Retina (tissue), 1 donor: ENCODE measurements at places on chromosomes 13 and 19.

DNA sequence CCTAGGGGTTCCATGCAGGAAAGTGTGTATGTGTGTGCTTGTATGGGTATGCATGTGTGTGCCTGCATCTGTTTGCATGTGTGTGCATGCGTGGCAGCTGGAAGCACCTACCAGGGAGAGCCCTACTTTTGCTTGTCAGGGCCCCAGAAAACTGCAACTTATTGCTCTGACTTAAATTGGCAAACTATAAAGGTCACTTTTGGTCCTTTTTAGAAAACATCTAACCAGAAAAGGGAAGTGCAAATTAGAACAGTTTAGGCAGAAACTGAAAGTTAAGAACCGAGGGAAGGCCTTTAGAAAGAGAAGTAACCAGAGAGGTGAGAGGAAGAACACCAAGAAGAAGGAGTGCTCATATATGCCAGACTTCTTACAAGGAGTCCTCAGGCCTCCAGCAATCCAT is 32.5 kb downstream of the DLEU7 start:
- no peak for DNase-seq

DNA sequence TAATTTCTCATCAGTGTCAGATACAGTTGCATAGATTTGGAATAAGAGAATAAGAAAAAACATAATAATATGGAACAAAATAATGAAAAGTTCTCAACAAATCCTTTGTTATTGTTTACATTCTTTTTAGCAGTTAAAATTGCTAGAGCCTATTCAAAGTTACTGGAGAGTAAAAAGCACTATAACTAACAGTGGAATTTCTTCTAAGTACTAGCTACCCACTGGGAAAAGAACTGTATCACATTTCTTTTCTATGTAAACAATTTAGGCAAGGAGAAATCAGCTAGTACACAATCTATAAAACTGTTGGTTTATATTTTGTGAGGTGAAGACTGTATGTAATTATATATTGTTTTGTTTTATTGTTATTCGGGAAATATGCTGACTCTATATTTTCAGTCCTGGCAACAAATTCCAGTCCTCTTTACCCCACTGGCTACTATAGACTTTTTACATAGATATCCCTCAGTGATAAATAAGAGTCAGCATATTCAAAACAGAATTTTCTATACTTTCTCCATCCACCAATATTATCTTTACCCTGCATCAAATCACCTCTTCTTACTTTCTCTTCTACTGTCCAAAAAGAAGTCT is 222.0 kb downstream of the PCDH9 start:
- no peak for DNase-seq

GRCh38 chr13:26220575-26220974 is 1.5 kb downstream of the RNF6 start:
- DNase-seq, result no peak

DNA sequence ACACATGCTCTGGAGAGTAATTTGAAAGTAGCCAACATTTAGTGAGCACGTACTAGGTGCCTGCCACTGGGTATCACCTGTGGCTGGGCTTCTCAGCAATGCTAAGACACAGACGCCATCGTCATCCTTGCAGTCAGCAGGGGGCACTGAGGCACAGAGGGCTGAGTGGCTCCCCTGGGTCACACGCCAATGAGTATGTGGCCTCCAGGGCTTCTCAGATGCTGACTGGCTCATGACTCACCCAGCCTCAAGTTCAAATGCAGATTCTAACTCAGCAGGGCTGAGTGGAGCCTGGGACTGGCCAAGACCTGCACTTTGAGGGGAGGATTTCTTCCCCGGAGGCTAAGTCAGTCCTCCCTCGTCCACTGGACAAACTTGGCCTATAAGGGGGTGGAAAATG is 115.1 kb upstream of the CACNA1A start:
- DNase-seq, result no peak

DNA sequence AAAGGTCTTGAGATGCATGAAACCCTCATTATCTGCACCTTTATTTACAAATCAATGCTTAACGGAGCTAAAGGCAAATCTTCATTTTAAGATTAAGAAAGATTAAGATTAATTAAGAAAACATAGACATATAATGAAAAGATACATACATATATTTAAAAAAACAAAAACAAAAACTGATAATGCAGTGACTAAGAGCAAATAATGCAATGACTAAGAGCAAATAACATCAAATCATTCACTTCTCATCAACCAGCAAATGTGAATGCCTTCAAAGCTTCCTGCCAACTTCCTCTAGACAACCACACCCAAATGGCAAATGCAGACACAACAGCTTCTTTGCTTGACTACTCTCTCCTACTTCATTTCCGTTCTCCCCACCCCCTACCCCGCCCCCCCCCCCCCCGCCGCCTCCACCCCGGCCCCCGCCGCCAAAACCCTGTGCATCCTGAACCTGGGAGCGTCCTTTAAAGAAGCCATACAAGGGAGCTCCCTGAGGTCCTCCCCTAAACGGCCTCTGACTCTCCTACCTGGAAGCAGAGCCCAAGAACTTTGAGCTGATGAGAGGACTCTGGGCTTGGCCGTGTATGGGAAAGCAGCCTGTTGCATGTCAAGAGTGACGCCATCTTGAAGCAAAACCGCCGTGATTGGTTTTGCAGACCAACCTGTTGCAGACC is 24.5 kb downstream of the TEX101 start:
- no peak for DNase-seq

GRCh38 chr19:46181388-46181779 is 33.3 kb downstream of the IGFL2 start:
- DNase-seq, result no peak

DNA sequence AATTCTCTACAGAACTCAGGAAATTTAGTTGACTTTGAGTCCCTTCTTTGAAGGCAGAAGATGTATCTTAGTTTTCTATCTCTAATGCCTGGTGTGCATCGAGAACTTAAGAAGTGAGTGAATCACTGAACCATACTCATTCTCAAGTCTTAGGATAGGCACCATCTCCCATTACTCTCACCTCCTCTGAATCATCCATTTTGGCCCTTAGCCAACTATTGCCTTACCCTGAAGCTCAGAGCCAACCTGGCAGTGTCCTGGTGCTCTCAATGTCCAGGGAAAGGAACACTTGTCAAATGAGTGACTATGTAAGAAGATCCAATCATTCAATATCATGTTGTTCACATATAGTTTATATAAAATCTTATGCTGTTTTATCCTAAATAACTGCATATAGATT is 146.6 kb downstream of the RGCC start:
- DNase-seq, result no peak

- DNase-seq, result peak; percentile 49
Measured at GRCh38 chr13:95540888-95541287, 11.6 kb upstream of the CLDN10 start.

DNA sequence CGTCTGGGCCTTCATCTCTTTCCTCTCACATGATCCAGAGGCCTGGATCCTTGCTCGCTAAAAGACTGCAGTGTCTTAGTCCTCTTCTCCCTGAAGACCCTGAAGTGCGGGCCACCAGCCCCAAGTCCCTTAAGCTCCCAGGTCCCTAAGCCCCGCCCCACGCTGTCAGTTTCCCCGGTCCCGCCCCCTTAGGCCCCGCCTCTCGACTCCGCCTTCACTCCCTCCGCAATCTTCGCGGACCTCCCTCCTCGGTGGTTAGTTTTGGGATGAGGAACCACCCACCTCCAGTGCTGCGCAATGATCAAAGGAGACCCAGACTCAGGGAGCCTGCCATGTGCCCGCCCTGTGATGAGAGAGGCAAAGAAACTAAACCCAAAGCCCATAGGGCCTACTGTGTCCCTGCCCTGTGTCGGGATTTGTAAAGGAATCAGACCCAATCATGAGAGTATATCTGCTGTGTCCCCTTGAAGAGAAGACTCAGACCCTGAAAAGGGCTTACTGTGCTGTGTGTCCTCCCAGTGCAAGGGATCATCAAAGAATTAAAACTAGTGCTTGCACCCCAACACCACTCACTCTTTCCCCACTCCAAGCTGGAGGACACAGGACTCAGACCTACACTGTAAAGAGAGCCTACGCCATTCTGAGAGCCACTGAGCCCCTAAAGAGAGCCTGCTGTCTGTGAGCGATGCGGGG is 3.0 kb upstream of the COX6B1 start:
- peak; percentile 9 for DNase-seq

DNA sequence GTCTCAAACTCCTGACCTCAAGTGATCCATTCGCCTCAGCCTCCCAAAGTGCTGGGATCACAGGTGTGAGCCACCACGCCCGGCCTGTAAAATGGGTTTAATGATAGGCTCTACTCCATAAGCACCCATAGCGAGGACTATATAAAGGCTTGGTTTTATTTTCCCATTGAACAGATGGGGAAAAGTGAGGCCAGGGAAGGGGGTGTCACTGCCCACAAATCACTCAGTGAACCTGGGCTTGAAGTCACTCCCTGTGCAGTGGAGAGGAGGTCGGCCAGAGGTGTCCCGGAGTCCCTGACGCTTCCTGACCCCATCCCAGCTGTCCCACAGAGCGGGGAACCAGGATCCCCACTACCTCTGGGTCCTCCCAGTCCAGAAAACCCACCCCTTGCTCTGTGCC is 14.9 kb downstream of the TLE2 start:
- no peak for DNase-seq

DNA sequence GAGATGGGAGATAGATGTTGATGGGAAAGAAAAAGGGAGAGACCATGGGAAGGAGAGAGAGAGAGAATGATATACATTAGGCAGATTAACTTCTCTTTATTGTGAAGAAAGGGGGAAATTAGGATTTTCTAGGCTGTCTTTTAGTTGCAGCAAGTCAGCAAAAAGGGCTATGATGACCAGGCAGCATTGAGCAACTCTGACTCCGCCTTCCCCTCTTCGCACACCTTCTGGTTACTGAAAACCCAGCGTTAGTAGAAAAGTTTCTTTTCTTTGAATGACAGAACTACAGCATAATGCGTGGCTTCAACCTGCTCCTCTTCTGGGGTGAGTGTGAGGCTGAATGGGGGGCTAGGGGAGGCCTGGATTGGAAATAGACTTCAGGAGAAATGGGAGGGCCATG is at the start of gene ADGRE1:
Gene ADGRE1, plus strand, starts transcription at position 264 of the 400 bp plus-strand sequence. Its CDS starts 30 bp downstream, at position 294.
- DNase-seq, result no peak

DNA sequence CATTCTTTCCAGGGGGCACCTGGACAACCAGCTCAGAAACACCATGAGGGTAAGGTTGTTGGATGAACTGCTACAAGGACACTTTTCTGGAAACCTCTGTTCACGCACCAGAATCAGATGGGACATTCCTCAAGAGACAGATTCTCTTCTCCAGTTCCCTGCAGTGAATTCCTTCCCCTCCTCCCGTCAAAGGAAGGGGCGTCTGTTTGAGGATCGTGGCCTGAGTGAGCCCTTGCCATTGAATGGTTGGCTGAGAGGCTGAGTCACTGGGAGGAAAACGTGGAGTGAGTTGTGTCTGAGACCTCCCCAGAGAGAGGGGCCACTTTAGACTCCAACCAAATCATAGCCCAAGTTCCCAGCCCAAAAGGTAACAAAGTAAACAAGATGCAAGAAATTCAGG is 79.4 kb upstream of the ZNF507 start:
- DNase-seq, result no peak

GRCh38 chr13:49064476-49064875 is 88.8 kb downstream of the FNDC3A start:
- no peak for DNase-seq

DNA sequence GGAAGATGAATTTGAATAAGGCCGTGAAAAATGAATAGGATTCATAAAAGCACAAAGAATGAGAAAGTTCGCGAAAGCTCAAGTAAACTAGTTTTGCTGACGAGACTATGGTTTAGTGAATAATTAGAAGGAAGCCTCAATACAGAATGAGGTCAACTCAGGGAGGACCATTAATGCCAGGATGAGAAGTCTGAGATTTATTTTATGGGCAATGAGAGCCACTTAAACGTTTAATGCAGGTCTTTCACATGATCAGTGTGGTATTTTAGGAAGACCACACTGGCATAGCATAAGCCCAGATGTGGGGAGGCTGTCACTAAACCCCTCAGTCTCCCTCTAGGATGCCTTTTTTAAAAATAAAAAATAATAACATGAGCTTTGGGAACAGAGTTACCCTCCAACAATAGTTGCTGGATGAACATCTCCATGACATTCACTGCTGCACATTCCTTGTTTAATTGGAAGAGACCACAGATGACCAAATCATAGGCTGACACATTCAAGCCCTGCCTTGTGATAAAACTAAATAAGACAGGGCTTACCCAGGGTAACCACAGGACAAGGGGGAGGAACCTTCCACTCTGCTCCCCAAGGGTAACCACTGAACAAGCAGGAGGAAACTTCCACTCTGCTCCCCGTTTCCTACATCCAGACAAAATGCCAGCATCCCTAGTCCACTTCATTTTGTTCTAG is 43.6 kb upstream of the LSM14A start:
- DNase-seq, result no peak

DNA sequence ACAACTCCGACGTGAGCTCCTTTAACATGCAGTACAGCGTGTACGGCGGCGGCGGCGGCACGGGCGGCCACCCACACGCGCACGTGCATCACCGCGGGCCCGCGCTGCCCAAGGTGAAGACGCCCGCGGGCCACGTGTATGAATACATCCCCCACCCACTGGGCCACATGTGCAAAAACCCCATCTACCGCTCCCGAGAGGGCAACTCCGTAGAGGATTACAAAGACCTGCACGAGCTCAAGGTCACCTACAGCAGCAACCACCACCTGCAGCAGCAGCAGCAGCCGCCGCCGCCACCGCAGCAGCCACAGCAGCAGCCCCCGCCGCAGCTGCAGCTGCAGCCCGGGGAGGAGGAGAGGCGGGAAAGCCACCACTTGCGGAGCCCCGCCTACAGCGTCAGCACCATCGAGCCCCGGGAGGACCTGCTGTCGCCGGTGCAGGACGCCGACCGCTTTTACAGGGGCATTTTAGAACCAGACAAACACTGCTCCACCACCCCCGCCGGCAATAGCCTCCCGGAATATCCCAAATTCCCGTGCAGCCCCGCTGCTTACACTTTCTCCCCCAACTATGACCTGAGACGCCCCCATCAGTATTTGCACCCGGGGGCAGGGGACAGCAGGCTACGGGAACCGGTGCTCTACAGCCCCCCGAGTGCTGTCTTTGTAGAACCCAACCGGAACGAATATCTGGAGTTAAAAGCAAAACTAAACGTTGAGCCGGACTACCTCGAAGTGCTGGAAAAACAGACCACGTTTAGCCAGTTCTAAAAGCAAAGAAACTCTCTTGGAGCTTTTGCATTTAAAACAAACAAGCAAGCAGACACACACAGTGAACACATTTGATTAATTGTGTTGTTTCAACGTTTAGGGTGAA is 6.6 kb downstream of the SLITRK5 start:
- peak; percentile 84 for DNase-seq

DNA sequence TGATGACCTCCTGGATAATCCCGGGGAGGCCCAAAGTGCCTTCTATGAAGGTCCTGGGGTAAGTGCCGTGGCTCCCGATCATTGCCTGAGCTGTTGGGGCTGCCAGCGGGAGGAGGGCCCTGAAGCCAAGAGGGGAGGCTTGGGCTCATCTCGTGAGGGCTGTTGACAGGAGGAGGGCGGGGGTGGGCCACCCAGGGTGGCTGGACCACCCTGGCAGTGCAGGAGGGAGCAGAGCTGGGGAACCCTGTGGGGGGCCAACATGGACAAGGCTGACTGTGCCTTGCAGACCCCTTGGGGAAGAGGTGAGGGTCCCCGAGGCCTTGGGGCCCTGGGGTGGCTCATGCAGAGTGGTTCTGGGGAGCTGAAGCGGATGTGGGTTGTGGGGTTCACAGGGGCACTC is 37.4 kb upstream of the EHD2 start:
- DNase-seq, result no peak
